CD4-positive, alpha-beta memory T cell (primary cell): ENCODE measurements at places on chromosomes 4 and X.
A peak's percentile ranks its signal among the peaks of the same experiment; 100 is the strongest.

GRCh38 chr4:109177096-109177810, 125.2 kb downstream of the COL25A1 start:
- no peak for DNase-seq

DNA sequence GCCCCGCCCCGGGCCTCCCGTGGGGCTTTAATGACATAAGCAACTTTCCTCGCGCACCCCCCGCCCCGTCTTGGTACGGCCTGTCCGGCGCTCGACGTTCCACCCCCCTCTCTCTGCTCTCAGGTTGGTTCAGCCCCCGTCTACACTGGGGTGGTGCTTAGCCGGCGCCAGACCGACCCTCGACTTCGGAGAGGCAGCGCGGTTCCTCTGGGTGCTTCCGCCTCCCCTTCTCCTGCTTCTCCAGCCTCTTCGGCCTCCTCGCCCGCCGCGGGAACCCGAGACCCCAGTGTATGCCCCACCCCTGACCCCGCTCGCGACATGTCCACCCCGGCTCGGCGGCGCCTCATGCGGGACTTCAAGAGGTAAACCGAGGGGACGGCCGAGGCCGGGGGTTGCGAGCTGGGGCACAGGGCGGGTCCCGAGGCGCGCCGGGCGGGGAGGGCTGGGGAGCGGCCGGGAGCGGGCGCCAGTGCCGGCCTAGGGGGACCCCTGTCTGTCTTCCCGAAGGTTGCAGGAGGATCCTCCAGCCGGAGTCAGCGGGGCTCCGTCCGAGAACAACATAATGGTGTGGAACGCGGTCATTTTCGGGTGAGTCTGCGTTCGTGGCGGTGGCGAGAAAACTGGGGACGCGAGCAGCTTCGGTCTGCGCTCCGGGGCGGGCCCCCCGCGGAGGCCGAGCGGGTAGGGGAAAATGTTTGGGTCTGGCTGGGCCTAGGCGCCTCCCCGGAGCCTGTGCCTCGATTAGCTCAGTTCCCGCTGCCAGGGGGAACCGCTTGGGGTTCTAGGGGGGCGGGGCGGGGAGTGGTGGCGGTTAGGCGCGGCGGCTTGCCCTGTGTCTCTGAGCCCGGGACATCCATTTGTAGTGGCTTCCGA, at the start of gene UBE2A:
Gene UBE2A (plus strand): TSS at position 170 of the 873 bp plus-strand sequence. CDS start 149 bp downstream, at position 319.
- peak; percentile 86 for DNase-seq

GRCh38 chr4:77582711-77583110, 22.9 kb upstream of the CXCL13 start:
- no peak for DNase-seq

GRCh38 chr4:118741301-118741855, 56.2 kb downstream of the METTL14 start:
- DNase-seq, result no peak

DNA sequence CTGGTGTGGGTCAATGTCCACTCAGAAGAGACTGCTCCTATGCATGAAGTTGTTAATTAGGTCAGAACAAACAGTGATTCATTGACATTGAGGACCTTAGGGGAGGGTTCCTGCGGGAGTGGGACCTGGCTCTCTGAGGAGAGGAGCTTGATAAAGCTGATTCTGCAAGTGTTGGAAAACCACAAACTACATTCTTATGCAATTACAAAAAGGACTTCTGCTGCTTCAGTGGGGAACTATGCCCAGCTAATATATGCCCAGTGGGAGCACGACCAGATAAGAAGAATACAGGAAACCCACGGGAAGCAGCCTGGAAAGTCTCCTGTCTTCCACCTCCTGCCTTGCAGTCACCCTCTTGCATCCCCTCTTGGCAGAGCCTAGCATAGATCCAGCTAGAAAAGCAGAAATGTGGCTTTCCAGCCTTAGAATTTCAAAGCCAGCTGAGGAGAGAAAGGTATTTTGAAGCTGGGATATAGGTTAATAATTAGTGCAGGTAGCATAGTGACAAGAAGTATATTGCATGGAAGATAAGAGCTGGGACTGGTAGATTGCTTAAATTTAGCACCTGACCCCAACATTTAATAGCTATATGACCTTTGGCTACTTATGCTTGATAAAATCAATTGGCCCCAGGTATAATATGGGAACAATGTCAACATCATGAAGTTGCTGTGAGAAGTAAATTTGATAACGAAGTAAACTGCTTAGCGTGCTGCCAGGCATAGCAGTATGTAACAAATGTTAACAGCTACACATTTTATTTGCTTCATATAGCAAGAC, 34.9 kb upstream of the UGT8 start:
- no peak for DNase-seq

GRCh38 chr4:174349156-174349555, 65.4 kb downstream of the CEP44 start:
- DNase-seq, result no peak

- no peak for DNase-seq
These were observed 217.7 kb upstream of the PSAPL1 start for GRCh38 chr4:7652451-7652881.

GRCh38 chr4:114366368-114366767, 232.2 kb upstream of the UGT8 start:
- no peak for DNase-seq

DNA sequence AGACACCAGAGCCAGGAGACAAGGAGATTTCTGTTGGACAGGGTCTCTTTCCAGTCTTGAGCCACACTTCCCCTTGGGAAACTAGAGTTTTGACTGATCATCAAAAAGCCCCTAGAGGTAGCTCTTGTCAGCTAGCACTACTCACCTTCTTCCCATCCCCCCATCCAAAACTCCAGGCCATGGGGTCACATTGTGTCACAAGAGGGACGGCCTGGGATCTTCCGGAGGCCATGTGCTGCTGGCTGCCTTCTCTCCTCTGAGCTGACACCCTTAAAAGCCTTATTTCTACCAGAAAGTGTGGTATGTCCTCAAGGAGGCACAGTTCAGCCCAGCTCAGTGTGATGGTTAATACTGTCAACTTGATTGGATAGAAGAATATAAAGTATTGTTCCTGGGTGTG, 7.8 kb downstream of the PNMA3 start:
- no peak for DNase-seq

GRCh38 chr4:41120297-41121217, 93.8 kb downstream of the APBB2 start:
- no peak for DNase-seq

DNA sequence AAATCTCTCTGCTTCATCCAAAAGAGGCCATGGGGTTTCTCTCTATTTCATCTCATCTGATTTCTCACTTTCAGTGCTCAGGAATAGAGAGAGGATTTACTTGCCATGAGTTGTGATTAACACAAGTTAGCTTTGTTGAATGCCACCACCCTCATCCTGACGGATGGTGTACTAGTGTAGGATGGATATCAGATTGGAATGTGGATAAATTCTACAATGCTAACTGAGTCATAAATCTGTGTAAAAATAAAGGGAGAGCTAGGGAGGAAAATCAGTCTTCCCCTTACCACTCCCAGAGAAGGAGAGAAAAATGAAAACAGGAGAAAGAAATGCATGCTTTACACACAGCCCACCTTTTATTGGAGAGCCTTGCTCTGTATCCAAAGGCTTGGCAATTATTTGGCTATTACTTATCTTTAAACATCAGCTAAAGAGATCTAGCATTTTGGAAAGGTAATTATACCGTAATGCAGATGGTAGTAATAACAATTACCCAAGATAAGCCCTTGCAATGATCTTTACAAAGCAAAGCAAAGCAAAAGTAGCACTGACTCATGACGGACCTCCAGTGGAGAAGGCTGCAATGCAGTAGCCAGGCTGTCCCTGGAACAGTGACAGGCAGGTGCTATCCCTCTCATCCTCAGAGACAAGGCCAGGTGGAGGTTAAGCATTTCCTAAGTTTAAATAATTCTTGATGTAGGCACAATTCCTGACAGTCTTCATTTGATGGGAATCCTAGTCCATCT, 306.3 kb upstream of the PPARGC1A start:
- DNase-seq, result no peak

- DNase-seq, result no peak
These were observed 427.9 kb downstream of the STIM2 start for GRCh38 chr4:27288496-27288895.

- no peak for DNase-seq
These were observed 10.0 kb downstream of the MAGEB17 start for GRCh38 chrX:16177260-16177659.

DNA sequence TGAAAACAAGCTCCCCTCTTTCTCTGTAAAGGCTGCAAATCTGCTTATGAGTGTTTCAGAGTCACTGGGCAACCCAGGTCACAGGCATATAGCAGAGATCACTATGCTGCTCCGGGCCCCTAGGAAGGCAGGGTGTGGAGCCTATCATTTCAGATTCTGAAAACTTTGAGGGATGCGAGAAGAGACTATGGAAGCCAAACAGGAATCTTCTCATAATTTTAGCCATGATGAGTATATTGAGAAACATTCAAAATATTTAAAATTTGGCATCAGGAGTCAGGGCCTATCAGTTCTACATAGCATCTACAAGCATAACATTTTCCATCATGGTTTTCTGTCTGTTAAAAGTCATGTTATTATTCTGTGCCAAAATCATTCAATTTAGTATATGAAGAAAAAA, 61.7 kb upstream of the ATXN3L start:
- DNase-seq, result no peak
